ENCODE measurements at places on chromosomes 5 and 9. TPM values are rescaled to one million over a fixed set of nuclear protein-coding genes. Genes with fewer than 3 reads are reported as not detected.

Gene OLFM1
- not detected for total RNA-seq

Gene GRIN1
- not detected for total RNA-seq

Gene TRPM3
- not detected for total RNA-seq

Gene FOXD1
- 30.0 TPM for total RNA-seq

Gene MELK
- 87.8 TPM for total RNA-seq

Gene SPATA6L
- total RNA-seq, result 1.7 TPM

Gene GRIN3A
- total RNA-seq, result not detected

Gene BTNL9
- 0.22 TPM for total RNA-seq

Gene RASEF
- total RNA-seq, result 11.6 TPM

Gene ANGPTL2
- total RNA-seq, result 1.7 TPM

Gene SLC4A9
- total RNA-seq, result not detected

Gene CD180
- not detected for total RNA-seq

Gene IL7R
- total RNA-seq, result 1.6 TPM

Gene SV2C
- total RNA-seq, result not detected

Gene ANKRD31
- total RNA-seq, result 0.12 TPM

Gene PPP1R26
- 26.3 TPM for total RNA-seq

Data from epithelial cell of proximal tubule (primary cell).